T-cell (primary cell): ENCODE measurements at places on chromosomes 3 and 15. TPM values are rescaled to one million over a fixed set of nuclear protein-coding genes. Genes with fewer than 3 reads are reported as not detected.

The ZNF660 gene
- 0.23 TPM for total RNA-seq

The ZBED2 gene
- not detected for total RNA-seq

The ITPKA gene
- total RNA-seq, result not detected

DNA sequence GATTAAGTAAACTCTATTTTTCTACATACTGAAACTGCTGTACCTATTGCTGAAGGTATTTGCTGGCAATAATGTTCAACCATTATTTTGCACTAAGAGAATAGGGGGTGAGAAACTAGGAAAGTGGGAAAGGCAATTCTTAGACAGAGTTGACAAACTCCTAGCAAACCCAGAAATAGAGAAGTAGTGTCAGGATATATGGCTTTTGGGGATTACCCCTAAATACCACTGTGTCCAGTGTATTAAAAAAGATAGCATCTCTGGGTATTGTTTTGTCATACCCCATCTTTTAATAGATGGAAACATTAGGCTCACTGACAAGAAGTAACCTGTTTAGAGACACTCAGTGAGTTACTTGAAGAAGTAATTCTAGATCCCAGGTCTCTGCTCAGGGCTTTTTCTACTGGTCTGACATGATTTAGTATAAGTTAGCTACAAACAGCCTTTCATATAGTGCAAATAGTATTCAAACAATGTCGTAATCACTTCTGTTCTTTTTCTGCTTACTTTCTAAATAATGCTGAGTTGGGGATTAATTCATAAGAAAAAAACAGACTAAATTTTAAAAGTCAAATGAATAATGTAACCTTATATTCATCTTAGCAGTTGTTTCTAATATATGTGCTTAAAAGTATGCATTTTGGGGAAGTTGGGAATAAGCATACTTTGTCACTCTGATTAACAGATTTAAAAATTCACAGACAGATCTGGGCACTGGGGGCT, 107.2 kb downstream of the IL1RAP start:
- DNase-seq, result no peak
- H3K4me1 ChIP-seq, result peaks cover 12% of the 10 kb centered on the region
- H3K27ac ChIP-seq, result no peak overlapping the region
- peaks cover 11% of the 10 kb centered on the region for H3K36me3 ChIP-seq
- no peaks in the 10 kb centered on the region for H3K27me3 ChIP-seq

DNA sequence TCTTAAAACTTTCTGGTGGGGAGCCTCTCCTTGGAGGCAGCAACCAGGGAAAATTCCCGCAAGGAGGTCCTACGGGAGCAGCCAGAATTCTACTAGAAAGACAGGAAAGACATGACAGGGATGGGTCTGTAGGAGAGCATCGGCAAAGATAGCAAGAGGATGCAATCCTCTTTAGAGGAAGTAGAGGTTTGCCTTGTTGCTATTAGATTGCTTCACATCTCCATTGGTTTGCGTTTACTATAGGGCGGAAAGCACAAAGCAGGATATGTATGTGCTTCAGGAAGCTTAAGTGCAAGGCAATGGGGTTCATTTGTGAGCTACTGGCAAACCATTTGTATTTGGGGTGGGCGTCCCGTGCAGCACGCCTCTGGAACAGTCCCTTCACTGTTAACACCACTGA, 193.0 kb downstream of the RORA start:
- no peak overlapping the region for H3K4me3 ChIP-seq
- H3K4me1 ChIP-seq, result no peaks in the 10 kb centered on the region
- H3K27me3 ChIP-seq, result no peaks in the 10 kb centered on the region

The GOLGA8M gene
- total RNA-seq, result 3.2 TPM

DNA sequence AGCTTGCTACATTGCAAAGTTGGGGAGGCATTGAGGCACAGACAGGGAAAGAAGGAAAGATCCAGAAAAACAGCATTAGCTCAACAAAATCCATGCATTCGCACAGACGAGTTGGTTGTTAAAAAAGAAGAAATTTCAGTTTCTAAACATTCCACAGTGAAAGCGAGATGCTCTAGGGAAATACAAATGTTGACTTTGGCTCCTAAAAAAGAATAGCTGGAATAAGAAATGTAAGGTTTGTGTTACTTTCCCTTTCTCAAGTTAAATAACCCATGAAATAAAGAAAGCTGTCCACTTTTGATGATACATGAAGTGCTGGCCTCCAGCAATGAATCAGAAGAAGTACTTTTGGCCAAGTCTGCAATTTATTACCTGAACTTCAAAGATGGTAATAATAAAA, 465.1 kb downstream of the ERC2 start:
- no peaks in the 10 kb centered on the region for H3K27me3 ChIP-seq
- DNase-seq, result no peak
- H3K36me3 ChIP-seq, result no peaks in the 10 kb centered on the region
- H3K27ac ChIP-seq, result no peak overlapping the region
